ENCODE measurements at places on chromosomes 1 and 21. TPM values are rescaled to one million over a fixed set of nuclear protein-coding genes. Genes with fewer than 3 reads are reported as not detected.

DNA sequence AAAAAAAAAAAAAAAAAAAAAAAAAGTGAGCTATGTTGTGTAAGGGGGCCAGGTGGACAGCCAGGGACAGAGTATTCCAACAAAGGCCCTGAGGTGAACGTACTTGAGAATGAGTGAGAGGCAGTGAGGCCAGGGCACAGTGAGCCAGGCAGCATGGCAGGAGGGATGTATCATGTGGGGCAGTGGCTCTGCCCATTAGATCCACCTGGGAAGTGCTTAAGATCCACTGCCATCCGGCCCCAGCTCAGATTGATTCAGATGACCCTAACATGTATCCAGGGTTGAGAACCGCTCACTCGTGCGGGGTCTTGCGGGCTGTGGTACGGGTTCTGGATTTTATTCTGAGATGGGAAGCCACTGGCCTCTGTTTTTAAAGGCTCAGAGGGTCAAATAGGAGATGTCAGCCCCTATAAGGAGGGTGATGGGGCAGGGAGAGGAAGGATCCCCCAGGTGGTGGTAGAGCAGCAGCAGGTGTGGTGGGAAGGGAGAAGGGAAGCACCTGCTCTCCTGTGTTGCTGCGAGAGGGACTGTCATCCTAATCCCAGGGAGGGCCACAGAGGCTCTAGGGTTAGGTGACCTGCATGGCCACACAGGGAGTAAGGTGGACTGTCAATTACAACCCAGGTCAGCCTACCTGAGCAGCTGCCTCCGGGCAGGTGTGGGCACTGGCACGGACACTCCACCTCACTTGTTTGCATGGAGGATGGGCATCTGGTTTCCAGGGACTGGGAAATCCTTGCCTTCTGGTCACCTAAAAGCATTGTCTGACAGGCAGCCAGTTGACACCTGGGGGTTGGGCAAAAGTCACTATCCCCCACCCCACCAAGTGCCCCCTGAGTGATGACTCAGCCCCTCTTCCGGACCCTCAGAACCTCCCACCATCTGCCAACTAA, 31.6 kb downstream of the CDK18 start:
- H3K36me3 ChIP-seq: no peaks in the 10 kb centered on the region
- H3K4me3 ChIP-seq: no peak overlapping the region
- no peaks in the 10 kb centered on the region for H3K4me1 ChIP-seq
- no peaks in the 10 kb centered on the region for H3K27me3 ChIP-seq
- no peak overlapping the region for H3K27ac ChIP-seq

DNA sequence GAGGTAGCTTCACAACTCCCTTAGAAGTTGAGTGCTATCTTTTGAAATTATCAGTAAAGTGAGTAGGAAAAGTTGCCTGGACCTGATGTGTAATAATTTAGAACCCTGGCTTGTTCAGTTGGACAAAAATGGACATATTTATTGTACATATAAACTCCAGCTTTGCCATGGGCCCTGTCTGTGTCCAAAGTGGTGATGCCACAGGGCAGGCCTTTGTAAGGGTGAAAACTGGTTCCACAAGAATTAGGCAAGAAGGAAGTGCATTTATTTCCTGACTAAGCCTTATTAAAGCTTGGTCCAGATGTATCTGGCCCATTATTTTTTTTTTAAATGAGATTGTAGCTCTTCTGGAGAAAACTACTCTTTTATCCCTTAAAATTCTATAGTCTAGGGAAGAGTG, 47.9 kb downstream of the MACO1 start:
- no peak for DNase-seq
- no peaks in the 10 kb centered on the region for H3K36me3 ChIP-seq
- H3K4me3 ChIP-seq: no peak overlapping the region
- H3K27ac ChIP-seq: no peak overlapping the region

GRCh38 chr1:46379996-46380395, 14.1 kb upstream of the FAAH start:
- no peak overlapping the region for H3K4me3 ChIP-seq
- H3K4me1 ChIP-seq: no peaks in the 10 kb centered on the region
- H3K27ac ChIP-seq: no peak overlapping the region

GRCh38 chr1:239771550-239771949, 320.1 kb upstream of the FMN2 start:
- DNase-seq: no peak
- no peaks in the 10 kb centered on the region for H3K27me3 ChIP-seq
- H3K27ac ChIP-seq: no peak overlapping the region
- no peak overlapping the region for H3K4me3 ChIP-seq

Gene MATN1
- 0.09 TPM for polyA plus RNA-seq

GRCh38 chr1:119516680-119517079, 9.7 kb downstream of the HSD3B1 start:
- no peaks in the 10 kb centered on the region for H3K27me3 ChIP-seq
- H3K4me1 ChIP-seq: no peaks in the 10 kb centered on the region
- H3K4me3 ChIP-seq: no peak overlapping the region
- DNase-seq: no peak
- no peak overlapping the region for H3K27ac ChIP-seq
- no peaks in the 10 kb centered on the region for H3K36me3 ChIP-seq

DNA sequence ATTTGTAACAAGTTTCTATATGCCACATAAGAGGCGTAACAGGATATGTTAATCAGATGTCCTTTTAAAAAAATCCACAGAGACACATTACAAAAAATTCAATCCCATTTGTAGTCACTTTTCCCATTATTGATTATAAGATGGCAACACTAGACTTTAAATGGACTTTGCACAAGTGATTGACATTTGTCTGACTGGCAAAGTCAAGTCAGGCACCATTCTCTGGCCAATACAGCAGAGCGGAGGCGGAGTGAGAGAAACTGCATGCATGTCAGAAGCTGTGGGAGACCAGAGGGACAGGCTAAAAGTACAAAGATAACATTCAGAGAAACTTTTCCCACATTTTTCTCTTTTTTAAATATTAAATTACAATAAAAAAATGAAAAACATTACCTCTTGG, 28.1 kb upstream of the RGS5 start:
- H3K4me3 ChIP-seq: no peak overlapping the region
- H3K36me3 ChIP-seq: no peaks in the 10 kb centered on the region
- peak overlapping the region; percentile 70 for H3K27ac ChIP-seq
- no peaks in the 10 kb centered on the region for H3K27me3 ChIP-seq
- peaks cover 17% of the 10 kb centered on the region for H3K4me1 ChIP-seq

DNA sequence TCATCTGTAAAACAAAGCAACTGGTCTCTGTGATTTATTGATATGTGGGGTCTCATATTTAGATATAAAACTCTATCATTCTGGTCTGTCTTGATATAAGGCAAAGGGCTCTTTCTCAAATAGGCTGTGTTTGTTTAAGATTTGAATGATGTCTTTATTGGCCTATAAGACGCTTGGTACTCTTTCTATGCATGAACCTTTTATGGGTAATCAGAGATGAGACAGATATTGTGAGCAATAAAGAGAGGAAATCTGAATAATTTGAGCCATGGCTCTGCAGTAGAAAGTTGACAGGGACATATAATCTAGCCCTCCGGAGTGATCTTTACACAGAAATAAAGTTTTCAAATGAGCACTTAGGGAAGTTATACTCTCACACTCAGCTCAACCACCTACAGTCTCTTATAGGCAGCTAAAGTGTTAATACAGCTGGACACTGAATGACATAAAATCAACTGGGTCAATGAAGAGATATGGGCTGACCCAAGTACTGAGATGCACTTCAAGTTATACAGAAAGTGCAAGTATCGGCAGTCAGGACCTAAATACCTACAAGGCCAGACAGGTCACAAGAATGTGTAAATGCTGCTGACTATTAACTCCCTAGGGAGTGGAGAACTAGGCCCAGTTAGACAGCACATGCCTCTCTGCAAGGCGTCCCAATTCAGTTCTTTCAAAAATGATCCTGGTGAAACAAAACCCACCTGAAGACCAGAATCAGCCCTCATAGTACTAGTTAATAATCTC, 111.0 kb downstream of the PTPN14 start:
- no peak for DNase-seq
- H3K4me1 ChIP-seq: peaks cover 29% of the 10 kb centered on the region
- H3K27ac ChIP-seq: peak overlapping the region; percentile 13
- no peak overlapping the region for H3K4me3 ChIP-seq
- no peaks in the 10 kb centered on the region for H3K27me3 ChIP-seq

GRCh38 chr1:7267493-7267892, 482.2 kb downstream of the CAMTA1 start:
- H3K4me3 ChIP-seq: no peak overlapping the region
- no peak overlapping the region for H3K27ac ChIP-seq
- no peaks in the 10 kb centered on the region for H3K36me3 ChIP-seq
- no peaks in the 10 kb centered on the region for H3K4me1 ChIP-seq
- no peaks in the 10 kb centered on the region for H3K27me3 ChIP-seq
- no peak for DNase-seq
